Heart left ventricle (tissue), 16 donors: ENCODE measurements at places on chromosomes 2 and 18. TPM values are rescaled to one million over a fixed set of nuclear protein-coding genes. Genes with fewer than 3 reads are reported as not detected.

DNA sequence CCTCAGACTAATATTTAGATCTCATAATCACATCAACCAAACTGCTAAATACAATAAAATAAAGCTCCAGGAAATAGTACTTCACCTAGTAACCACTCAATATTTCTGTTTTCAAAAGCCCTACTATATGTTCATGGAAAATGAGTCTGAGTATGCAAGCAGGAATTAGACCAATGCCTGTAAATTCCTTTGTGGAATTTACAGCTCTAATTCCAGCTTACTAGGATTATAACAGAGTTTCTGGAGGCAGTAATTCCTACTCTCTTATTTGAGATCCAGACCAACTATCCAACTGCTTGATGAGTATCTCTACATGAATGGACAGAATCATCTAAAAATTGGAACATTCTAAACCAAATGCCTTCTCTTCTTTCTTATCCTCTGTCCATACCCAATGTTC is 11.6 kb downstream of the CDKL4 start:
- H3K36me3 ChIP-seq: no peaks in the 10 kb centered on the region
- no peak overlapping the region for H3K27ac ChIP-seq
- H3K4me1 ChIP-seq: peaks cover 21% of the 10 kb centered on the region
- H3K27me3 ChIP-seq: no peaks in the 10 kb centered on the region

GRCh38 chr18:51811883-51812282 is 528.1 kb upstream of the DCC start:
- H3K4me3 ChIP-seq: no peak overlapping the region
- H3K36me3 ChIP-seq: no peaks in the 10 kb centered on the region
- no peak for DNase-seq
- H3K27ac ChIP-seq: no peak overlapping the region
- H3K27me3 ChIP-seq: no peaks in the 10 kb centered on the region
- H3K4me1 ChIP-seq: no peaks in the 10 kb centered on the region

- no peaks in the 10 kb centered on the region for H3K4me1 ChIP-seq
- no peak for DNase-seq
- no peak overlapping the region for H3K4me3 ChIP-seq
- no peaks in the 10 kb centered on the region for H3K27me3 ChIP-seq
Measured at GRCh38 chr2:143290221-143290620, 161.0 kb downstream of the ARHGAP15 start.

The C1QL2 gene
- total RNA-seq: not detected

DNA sequence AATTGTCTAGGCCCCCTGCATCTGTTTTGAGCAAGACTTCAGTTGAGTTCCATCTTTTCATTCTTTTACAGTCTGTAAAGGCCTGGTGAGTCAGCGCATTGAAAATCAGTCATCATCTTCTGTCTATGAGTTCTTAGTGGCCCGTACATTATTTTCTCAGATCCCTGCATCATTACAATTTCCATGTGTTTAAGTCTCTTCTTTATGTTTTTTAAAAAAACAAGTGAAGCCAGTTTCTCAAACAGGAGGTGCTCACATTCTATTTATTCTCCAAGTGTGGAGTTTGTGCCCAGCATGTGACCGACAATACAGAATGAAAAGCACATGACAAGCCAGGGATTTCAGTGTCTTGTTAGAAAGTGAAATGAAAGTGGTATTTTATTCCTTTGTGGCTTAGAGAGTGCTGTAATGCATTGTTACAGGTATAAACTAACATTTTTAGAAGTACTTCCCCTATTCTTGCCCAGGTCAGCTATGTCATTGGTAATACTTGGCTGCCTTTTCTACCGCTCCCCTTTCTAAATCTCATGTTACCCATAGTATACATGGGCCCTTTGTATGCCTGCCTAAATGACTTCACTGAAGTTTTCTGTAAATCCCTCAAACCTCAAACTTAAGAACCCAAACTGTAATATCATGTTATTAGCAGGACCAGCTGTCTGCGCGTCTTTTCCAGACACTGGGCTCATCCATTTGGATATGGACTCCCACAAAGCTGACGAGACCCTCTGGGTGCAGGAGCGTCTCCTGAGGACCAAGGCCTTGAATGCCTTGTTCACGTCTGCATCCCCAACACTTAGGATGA is 67.6 kb downstream of the FEZ2 start:
- peak overlapping the region; percentile 0 for H3K27ac ChIP-seq
- no peaks in the 10 kb centered on the region for H3K27me3 ChIP-seq
- H3K36me3 ChIP-seq: no peaks in the 10 kb centered on the region
- H3K4me1 ChIP-seq: peaks cover 24% of the 10 kb centered on the region
- DNase-seq: no peak
- H3K4me3 ChIP-seq: no peak overlapping the region

- H3K27me3 ChIP-seq: no peaks in the 10 kb centered on the region
- H3K27ac ChIP-seq: no peak overlapping the region
- no peaks in the 10 kb centered on the region for H3K36me3 ChIP-seq
- H3K4me3 ChIP-seq: peak overlapping the region; percentile 10
Measured at GRCh38 chr2:28601616-28602015, 105.8 kb downstream of the PLB1 start.

DNA sequence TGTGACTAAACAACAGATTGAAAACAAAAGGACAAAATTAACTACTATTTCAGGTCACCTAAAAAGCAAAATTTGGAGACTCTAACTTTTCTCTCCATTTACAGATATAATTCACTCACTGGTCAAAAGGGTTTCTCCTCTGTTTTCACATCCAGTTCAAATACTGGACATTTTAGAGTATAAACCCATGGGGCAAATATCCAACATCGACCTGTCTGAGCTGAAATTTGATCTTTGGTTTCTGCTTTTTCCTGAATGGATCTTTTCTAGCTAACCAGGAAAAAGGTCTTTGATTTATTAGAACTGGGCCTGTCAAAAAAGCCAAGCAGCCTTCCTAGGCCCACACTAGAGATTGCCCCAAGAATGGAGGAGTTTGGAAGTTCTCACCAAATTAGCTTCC is 69.3 kb upstream of the SATB2 start:
- H3K27ac ChIP-seq: no peak overlapping the region
- no peaks in the 10 kb centered on the region for H3K27me3 ChIP-seq
- no peaks in the 10 kb centered on the region for H3K36me3 ChIP-seq

- no peak overlapping the region for H3K27ac ChIP-seq
- no peak overlapping the region for H3K4me3 ChIP-seq
- H3K4me1 ChIP-seq: no peaks in the 10 kb centered on the region
- DNase-seq: no peak
- peaks cover 6% of the 10 kb centered on the region for H3K36me3 ChIP-seq
Measured at GRCh38 chr2:169997140-169997887, 170.1 kb downstream of the UBR3 start.

DNA sequence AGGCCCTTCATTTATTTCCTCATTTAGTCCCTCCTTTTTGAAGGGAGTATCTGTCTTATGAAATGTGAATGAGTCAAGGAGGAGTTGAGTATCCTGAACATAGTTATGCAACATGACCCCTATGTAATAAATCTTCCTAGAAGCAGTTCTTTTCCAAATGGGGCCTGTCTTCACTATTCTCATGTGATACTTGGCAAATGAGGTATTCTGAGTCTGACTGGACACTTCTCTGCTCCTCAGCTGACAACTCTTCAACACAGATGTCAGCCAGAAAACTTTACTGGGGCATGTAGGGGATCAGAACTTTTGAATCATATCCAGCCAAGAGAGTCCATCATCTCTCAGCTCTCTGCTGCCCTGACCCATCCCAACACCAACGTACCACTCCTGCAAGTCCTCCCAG is 291.6 kb downstream of the ZNF385B start:
- no peak overlapping the region for H3K4me3 ChIP-seq
- no peak for DNase-seq
- no peaks in the 10 kb centered on the region for H3K4me1 ChIP-seq
- no peak overlapping the region for H3K27ac ChIP-seq

The M1AP gene
- 0.79 TPM for total RNA-seq

- H3K36me3 ChIP-seq: no peaks in the 10 kb centered on the region
- H3K4me1 ChIP-seq: peaks cover 64% of the 10 kb centered on the region
- H3K27ac ChIP-seq: no peak overlapping the region
- H3K27me3 ChIP-seq: no peaks in the 10 kb centered on the region
Measured at GRCh38 chr2:20421336-20421987, 25.4 kb upstream of the RHOB start.

DNA sequence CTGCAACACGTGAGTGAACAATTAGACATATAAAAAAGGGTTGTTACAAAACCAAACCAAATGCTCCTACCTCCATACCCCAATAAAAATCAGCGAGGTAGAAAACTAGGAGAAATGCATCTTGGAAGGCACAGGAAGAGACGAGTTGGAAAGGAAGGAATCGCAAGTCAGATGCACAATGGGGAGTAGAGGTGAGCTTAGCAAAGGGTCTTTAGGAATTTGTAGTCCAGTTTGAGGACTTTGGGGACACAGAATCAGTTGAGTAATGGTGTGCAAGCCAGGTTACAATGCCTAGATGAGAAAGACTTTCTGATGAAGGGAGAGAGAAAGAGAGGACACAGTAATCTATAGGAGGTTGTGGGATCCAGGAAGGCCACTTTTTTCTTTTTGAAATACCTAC is 35.7 kb downstream of the XRCC5 start:
- H3K4me3 ChIP-seq: no peak overlapping the region
- H3K27ac ChIP-seq: no peak overlapping the region
- no peak for DNase-seq
- no peaks in the 10 kb centered on the region for H3K4me1 ChIP-seq
- H3K27me3 ChIP-seq: no peaks in the 10 kb centered on the region

The COLEC11 gene
- 3.1 TPM for total RNA-seq

DNA sequence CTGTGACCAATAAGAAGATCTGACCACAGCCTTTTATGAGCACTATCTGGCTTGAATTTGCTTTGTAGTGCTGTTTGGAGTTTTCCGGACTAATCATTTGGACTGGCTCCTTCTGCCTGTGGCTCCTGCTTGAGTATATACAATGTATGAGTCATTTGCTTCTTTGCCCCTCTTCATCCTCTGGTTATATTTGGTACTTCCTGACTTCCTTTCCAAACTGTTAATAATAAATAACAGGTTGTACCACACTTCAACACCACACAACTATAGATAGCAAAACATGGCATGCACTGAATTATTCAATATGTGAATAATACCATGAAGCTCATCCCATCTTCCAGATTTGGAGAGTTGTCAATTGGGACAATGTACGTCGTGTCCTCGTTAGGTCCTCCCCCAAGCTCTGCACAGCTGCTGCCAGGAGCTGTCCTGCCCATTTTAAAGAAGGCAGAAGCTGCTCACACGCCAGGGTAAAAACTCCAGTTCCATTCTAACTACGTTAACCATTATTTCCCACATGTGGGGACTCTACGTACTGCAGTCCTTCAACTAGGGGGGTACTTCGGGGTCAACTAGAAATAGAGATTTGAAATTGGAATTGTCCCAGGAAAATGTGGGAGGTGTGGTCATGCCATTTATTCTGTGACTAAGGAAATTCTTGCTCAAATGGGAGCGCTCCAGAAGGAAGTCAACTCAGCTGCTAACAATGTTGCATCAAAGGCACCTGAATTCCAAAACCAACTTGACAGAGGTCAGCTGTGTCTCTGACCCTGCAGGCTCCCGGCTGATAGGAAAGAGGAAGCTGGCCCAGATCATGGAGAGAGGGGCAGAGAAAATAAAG is 38.1 kb downstream of the ST8SIA5 start:
- H3K4me1 ChIP-seq: no peaks in the 10 kb centered on the region
- H3K27me3 ChIP-seq: no peaks in the 10 kb centered on the region
- H3K27ac ChIP-seq: no peak overlapping the region
- no peak overlapping the region for H3K4me3 ChIP-seq
- H3K36me3 ChIP-seq: no peaks in the 10 kb centered on the region
